ENCODE measurements at places on chromosomes 5 and 9.

GRCh38 chr9:133770076-133770777 lies 32.1 kb upstream of the SARDH start:
- DNase-seq = no peak

DNA sequence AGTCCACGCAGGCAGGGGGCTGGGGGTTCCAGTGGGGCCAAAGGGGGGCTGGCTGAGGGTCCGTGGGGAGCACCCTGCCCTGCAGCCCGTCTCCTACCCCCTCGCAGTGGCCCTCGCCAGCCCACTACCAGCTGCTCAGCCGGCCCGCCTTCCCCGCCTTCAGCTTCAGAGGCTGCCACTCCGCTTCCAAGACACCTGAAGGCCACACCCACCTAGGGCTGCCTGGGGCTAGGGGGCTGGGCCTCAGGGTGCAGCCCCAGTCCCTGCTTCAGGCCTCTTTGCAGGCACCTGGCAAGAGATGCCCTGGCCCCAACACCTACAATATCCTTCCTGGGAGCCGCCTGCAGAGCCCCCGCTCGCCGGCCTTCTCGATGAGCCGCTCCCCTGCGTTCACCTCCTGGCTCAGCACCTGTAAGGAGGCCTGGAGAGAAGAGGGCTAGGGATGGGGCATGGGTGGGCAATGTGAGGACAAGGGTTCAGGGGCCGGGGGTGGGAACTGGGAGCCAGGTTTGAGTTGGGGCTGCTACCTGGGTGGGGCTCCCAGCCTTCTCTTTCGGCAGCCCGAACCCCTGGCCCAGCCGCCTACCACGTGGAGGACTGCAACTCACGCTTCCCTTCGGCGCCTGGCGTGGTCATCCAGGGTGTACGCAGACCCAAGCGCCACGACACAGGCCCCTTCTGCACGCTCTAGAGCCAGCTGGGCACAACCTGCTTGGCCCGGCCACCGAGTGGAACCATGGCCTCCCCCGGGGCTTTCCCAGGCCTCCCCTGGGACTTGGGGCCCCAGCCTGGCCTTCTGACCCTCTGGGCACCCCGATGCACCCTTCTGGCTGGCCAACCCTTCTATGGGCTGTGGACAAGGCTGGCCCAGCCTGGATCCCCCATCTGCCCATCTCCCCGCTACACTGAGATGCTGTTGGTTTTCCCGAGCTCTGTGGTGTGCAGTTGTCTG lies 1.7 kb downstream of the STPG3 start:
- DNase-seq = no peak

- DNase-seq = no peak
Measured at GRCh38 chr5:177372910-177373309, 11.3 kb upstream of the SLC34A1 start.

GRCh38 chr5:4661836-4662235 lies 478.3 kb upstream of the ADAMTS16 start:
- no peak for DNase-seq

- DNase-seq = no peak
Measured at GRCh38 chr9:15213249-15213648, 93.8 kb downstream of the TTC39B start.

DNA sequence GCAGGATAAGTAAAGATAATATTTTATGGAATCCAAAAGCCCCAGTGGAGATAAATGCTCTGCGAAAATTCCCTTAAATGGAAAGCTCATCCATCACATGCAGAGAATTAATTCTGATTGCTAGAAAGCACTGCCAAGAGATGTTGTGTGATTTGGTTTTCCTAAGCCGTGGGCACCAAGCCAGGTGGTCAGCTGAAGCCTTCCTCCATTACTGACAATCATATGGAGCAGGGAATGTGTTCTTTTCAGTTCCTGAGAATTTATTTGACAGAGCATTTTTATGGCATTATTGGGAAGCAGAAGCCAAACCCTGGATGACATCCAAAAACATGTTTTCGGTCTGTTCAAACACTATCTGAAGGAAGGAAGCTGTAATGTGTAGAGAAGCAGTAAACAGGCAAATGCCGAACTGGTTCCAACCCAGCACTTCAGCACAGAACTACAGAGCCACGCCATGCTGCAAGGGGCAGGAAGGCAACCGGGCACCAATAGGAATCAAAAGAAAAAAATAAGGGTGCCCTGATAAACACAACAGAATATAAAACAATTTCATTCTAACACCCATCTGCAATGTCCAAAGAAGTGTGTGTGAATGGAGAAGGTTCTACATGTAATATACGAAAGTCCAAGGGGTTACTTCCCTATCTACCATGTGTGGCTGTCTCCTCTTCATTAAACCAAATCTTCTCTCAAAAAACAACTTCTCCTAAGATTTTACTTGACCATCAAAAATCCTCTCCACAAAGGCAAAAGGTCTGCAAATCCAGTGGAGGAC lies 12.3 kb downstream of the ARSB start:
- no peak for DNase-seq

DNA sequence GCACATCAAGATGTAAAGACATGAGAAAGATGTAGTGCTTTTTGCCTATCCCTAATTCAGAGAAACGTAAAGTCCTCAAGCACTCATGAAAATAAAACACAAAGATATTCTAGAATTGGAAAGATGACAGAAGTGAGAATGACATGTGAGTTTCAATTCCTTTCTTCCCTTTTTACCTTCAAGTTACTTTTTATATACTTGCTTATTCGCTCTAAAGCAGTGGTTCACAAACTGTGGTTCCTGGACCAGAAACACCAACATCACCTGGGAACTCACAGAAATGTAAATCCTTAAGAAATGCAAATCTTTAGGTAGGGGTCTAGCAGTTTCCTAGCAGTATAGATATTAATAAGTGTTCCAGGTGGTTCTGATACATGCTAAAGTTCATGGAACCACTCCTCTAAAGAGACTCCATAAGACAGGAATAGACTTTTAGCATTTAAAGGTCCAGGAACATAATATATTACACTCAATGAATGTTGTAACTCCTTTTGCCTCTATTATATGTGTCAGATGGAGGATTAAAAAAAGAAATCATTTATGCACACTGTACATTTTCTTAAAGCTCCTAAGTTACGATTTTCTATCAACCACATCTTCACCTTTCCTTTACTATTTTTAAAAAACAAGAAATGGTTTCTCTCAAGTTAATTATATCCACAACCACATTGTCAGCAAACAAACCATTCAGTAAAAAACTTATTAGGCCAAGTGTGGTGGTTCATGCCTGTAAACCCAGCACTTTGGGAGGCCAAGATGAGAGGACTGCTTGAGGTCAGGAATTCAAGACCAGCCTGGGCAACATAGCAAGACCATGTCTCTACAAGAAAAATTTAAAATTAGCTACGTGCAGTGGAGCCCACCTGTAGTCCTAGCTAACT lies 39.9 kb downstream of the ERP44 start:
- DNase-seq = no peak

DNA sequence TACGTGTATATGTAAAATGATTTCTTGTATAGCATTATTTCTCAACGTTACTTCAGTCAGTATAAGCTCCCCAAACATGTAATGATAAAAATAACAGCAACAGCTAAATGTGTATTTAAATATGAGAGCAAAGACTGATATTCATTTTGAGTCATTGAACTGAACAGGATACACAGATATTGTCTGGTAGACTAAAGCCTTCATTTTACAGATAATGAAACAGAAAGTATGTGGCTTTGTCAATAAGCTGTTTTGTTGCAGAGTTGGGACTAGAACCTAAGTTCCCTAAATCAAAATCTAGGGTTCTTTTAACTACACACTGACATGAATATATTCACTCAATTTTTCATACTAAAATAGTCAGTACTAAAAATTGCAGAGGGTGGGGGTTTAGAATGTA lies 80.4 kb upstream of the MARCHF11 start:
- DNase-seq = no peak

GRCh38 chr5:155885199-155885598 lies 441.8 kb upstream of the SGCD start:
- DNase-seq = no peak

DNA sequence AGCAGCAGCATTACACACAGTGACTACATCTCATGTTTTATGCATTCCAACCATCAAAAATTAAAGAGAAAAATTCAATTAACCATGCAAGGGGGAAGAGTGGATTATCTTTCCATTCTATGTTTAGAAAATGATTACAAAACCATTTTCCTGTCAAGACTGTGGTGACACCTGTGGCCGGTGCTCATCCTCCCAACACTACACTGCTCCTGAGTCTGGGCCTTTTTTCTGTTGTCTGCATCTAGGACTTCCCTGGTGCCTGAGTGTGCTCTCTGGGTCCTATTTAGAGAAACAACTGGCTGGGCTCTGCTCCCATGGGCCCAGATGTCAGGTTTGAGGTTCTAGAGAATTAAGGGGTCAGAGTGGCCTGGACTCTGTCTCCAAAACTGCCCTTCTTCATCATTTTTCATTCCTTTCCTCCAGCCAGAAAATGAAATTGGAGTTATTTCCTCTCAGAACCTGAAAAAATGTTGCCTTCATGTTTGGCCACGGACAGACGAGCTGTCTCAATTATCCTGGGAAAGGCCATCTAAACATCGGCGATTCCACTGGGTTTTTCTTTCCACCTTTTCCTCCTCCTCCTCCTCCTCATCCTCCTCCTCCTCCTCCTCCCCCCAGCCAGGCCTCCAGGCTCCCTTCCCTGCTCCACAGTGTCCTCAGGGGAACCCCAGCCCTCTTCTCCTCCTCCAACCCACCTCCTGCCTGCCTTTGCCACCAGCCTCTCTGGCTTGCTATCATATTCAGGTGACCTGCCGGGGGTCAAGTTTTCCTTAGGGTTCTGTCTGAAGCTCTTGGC lies 11.4 kb upstream of the ARSI start:
- no peak for DNase-seq

DNA sequence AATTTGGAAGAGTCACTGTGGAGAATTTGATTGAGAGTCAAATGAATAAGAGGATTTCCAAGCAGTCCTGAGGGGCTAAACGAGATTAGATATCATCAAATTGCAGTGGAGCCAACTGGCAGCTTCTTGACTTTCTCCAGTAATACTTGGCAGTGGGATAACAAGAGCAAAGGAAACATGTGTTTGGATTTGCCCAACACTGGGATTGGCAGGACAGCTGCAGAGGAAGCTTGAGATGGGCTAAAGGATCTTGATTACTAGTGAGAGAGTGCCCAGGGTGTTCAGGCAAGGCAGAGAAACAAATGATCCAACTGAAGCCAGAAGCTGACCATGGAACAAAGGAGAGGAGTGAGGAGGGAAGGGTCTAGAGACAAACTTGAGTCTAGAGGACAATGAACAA lies 356.0 kb upstream of the ISL1 start:
- DNase-seq = no peak

DNA sequence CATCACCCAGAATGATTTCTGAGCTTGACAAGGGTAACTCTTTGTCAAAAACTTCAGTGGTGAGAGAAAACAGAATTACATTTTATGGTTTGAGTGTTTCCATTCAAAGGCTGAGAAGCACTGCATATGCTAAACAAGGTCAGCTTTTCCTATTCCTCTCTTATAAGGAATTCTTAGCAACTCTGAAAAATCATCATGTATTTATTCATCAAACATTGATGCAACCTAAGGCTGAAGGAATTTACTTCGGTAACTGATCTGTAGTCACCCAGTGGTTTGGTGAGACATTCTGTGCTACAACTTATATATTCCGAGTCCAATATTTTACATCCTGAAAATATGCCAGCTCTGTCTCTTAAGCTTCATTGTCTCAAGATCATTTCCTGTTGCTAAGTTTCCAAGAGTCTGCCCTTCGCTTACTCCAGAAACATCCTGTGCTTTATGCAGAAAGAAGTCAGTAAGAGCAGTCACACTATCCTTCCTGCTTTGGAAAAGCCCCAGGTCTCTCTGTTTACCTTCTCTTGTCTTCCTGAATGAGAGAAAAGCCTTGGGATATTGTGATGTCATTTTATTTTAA lies 176.6 kb upstream of the TBCA start:
- DNase-seq = no peak

DNA sequence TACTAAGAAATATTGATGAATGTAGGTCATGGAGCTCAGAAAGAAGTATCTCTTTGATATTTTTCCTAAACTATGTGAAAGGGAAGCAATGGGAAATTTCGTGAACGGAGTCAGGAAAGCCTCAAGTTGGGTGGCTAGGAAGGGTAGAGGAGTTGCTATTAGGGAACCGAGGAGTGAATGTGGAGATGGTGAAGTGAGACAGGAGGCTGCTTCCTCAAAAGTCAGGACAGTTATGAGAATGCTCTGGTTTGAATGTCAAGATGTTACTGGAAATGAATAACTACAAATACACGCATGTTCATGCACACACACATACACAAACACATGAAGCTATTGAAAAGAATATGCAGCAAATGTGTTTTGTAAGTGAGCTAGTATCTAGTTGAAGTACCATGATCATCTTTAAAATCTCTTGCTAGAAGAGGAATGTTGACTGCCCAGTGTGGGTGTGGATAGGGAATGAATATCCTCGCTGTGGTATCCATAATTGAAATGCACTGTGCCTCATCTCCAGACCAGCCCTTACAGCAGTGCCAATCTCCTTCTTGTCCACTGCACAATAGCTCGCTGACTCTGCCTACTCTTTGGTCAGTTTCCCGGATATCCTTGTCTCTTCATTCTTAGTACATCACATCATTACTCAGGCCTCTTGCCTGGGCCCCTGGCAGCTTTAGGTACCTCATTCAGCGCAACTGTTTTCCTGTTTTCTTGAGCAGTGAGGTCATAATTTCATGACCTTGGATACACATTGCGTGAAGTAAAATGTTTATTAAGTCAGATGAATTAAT lies 21.9 kb upstream of the PDCD1LG2 start:
- no peak for DNase-seq

- DNase-seq = no peak
Measured at GRCh38 chr9:92763721-92764380, 782 bp downstream of the BICD2 start.

DNA sequence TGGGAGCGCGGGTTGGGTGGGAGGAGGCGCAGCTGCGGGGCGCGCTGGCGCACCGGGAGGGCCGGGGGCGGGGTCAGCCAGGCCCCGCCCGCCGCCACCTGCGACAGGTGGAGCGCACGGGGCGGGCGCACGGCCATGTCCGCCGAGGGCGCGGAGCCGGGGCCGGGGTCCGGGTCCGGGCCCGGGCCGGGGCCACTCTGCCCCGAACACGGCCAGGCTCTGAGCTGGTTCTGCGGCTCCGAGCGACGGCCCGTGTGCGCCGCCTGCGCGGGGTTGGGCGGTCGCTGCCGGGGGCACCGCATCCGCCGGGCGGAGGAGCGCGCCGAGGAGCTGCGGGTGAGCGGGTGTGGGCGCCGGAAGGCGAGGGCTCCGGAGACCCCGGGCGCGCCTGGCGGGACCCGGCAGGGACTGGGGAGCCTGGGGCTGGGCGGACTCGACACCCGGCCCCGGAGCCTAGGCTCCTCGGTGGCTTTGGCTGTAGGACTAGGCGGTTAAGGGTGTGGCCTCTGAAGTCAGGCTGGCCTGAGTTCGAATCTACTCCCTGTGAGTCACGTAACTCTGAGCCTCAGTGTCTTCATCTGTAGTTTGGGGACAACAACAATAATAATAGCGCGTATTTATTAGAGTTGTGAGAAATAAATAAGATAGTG lies at the start of gene BSPRY:
Gene BSPRY (plus strand): TSS at position 97 of the 650 bp plus-strand sequence. CDS start 39 bp downstream, at position 136.
- DNase-seq = no peak

Data from thoracic aorta (tissue), 2 donors.